NCI-H226 (cell line): ENCODE measurements at places on chromosomes 2 and 18.
A peak's percentile ranks its signal among the peaks of the same experiment; 100 is the strongest.

DNA sequence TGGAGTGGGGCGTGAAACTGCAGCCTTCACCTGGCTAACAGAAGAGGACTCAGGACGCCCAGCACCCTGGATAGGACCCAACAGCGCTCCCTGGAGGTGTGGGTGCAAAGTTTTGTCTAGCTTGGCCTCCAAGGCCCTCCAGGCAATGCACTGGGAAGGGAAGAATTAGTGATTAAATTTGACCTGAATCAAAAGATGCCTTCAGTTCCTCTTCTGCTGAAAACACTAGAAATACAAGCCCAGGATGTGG lies 779 bp upstream of the TRIB2 start:
- DNase-seq = peak; percentile 47

GRCh38 chr2:181393472-181393871 lies 63.7 kb upstream of the ITGA4 start:
- DNase-seq = peak; percentile 56

DNA sequence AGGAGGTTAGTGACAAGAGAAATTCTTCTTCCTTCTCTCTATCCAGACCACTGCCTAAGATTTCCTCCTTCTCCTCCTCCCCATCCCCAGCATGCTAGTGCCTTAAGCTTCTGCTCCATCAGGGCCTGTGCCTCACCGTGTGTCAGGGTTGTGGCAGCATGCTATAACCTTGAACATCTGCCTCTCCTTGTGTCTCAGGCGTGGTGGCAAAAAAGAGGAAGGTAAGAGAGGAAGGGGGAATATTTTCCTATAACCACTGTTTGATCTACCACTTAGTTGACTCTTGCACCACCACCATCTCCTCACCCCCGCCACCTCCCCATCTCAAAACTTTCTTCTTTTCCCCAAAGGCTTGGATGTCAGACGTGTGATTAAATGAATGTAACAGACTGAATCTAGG lies 38.3 kb upstream of the PEX13 start:
- no peak for DNase-seq

GRCh38 chr2:119438128-119438656 lies 6.5 kb downstream of the TMEM37 start:
- no peak for DNase-seq

DNA sequence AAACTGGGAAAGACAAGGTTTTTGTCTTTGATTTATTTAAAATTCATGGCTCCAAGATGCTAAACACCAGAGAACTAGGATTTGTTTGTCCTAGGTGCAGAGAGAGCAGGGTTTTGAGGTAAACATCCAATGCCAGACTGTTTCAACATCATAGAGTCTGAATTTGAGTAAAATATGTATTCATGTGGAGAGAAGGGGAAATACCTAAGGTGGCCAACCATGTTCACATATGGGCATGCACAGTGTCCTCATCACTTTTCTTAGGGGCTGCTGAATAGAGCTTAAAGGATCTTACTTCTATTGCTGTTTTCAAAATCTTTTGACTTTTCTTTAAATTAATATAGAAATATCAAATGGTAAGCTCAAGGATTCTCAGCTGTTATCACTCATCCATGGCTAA lies 287.0 kb upstream of the CCDC68 start:
- DNase-seq = no peak

GRCh38 chr18:31176531-31176930 lies 13.9 kb upstream of the DSC1 start:
- DNase-seq = peak; percentile 4

DNA sequence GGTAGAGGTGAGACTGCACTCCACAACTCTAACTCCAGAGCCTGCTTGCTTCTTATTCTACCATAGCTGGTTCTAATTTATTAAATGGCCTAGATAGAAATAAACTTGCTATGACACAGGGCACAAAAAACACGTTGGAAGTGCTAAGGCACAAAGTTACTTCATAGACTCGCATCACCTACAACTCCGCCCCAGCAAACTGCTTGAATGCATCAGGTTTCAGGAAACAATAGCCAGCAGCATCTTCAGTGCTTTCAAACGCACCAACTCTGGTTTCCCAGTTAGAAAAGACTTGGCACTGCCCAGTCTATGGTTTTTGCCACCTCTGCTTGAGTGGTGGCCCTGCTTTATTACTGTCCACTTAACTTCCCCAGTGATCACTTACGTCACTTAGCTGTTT lies 142.6 kb downstream of the RIF1 start:
- DNase-seq = no peak

DNA sequence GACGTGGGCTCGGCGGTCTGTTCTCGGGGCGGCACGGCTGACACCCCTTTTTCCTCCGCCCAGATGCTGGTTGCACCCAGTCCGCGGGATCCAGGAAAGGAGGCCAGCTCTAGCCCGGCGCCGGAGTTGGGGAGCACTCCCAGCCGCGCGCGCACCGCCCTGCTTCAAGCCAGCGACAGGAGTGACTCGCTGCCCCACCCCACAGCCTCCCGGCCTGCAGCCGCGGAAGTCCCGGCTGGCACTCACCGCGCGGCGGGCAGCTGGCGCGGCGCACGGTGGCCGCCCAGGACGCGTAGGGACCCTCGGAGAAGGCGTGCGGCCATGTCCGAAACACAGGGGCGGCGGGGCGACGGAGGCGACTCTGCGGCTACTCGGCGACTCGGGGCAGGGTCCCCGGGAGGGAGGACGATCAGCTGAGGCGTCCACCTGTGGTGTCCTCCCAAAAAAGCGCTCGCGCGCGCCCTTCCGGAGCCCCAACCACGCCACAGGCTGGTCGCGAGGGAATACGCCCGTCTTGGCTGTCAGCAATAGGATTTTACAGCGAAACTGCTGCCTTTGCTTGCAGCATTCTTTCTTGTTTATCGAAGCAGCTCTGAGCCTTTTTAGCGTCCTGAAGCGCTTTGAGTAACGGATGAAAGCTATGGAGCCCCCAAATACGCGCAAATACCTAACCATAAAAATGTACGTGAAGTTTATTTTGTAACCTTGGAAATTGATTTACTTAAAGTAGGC lies at the start of gene ACADL:
Gene ACADL (minus strand): TSS at position 507 of the 732 bp plus-strand sequence. CDS start 184 bp downstream, at position 323.
- no peak for DNase-seq

DNA sequence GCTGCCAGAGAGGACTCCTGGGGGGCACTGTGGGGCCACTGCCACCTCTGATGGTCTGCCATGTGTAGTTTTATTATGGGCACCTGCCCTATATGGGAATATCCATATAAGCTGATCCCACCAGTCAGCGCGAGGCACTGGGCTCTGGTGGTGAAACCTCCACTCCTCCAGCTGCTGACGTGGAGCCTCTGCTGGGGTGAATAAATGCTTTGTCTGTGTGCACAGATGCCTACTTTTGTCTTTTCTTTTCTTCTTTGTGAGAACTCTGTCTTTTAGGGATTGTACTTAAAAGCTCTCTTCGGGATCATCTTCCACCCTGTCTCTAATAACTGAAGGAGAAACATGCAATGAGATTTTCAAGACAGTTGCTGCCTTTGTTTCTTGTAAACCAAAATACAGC lies 68.9 kb upstream of the NCK2 start:
- DNase-seq = no peak

DNA sequence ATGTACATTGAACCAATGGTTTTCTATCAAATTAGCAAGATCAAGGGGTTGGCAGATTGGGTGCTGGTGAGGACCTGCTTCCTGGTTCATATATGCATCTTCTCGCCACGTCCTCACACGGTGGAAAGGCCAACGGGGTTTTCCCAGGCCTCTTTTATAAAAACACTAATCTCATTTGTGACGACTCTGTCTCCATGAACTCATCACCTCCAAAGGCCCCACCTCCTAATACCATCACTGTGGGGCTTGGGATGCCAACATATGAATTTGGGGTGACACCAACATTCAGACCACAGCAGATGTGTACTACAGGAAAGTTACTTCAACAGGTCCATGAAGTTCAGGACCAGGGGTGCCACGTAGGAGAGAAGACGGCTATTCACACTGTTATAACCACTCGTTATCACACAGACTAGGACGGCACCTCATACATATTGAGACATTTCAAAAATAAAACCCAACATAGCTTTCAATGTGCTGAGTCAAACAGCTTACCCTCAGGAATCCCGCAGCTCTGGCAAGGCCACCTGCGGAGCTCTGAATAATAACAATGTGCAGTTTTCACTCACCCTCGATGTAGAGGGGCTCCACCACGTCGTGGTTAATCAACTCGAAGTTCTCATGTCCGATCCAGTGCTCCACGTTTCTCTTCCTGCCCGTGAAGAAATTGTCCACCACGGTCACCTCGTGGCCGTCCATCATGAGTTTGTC lies 49.3 kb downstream of the UXS1 start:
- no peak for DNase-seq

GRCh38 chr18:9109523-9109922 lies 7.0 kb downstream of the NDUFV2 start:
- no peak for DNase-seq

DNA sequence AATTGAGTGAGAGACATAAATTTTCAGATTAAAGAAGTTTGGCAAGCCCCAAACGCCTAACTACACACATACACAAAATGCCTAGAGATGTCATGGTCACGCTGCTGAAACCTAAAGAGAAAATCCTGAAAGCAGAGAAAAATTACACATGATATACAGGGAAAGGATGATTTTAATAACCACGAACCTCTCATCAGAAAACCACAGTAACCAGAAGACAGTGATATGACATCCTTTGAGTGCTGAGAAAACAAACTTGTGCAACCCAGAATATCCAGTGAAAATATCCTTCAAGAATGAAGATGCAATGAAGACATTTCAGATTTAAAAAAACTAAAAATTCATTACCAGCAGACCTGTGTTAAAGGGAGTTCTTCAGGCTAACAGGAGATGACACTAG lies 122.4 kb upstream of the LMAN1 start:
- DNase-seq = no peak

GRCh38 chr2:64019083-64019974 lies at the start of gene VPS54:
TSS of gene VPS54 (minus strand) at chr2:64019428. CDS start at chr2:63983999, 35,429 bp downstream.
- DNase-seq = peak; percentile 50

GRCh38 chr2:187377340-187377739 lies 70.7 kb downstream of the CALCRL start:
- no peak for DNase-seq

DNA sequence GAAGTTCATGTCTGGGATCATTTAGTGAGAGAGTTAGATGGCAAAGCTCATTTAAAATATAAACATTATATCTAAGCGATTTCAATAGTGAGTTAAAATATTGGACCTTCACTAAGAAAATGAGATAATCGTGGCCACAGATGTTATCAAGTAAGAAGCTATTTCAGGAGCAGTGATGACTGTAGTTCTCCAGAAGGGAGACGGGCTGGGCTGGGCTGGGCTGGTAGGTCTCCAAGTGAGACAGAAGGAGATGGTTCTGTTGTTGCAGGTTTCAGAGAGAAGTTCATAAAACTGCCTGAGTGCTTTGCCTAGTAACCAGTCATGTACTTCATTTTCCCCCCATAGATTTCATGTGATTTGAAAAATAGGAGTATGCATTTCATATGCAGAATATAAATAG lies 130.1 kb upstream of the DAPL1 start:
- peak; percentile 25 for DNase-seq

- DNase-seq = no peak
Measured at GRCh38 chr2:178331474-178332432, 119.2 kb downstream of the PRKRA start.

DNA sequence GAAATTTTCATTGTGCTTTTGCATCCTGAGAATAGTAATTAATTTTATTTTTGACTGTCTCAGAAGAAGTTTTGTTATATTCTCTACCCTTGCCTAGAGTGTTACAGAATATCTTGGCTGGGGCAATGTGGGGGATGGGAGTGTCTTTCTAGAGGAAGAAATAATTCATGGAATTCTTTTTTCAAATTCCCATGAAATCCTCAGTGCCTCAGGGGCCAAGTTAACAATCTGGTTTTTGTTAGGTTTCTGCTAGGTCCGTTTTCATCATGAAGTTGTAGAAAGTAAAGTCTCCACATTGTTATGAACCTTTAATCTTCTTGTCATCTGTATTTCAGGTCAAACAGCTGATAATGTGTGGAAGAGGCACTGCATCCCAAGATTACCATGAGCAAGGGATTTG lies 145.6 kb upstream of the GYPC start:
- DNase-seq = no peak

- DNase-seq = no peak
Measured at GRCh38 chr18:49794743-49795142, 18.6 kb downstream of the ACAA2 start.

DNA sequence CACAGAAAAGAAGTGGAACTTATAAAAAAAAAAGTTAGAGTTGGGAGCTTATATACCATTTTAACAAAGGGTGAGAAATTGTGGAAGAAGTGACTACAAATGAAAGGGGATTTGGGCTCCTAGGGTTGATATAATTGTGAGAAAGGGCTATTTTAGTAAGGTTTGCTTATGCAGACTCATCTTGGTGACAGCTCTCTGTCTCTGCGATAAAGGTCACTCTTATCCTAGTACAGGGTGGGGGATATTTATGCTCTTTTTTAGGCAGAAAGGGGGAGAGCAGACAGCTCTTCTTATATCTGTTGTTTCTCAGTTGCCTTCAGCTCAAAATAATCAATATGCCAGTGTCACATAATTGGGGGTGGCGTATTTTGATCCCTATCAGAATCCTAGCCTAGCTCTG lies 31.3 kb upstream of the CHMP1B start:
- no peak for DNase-seq

DNA sequence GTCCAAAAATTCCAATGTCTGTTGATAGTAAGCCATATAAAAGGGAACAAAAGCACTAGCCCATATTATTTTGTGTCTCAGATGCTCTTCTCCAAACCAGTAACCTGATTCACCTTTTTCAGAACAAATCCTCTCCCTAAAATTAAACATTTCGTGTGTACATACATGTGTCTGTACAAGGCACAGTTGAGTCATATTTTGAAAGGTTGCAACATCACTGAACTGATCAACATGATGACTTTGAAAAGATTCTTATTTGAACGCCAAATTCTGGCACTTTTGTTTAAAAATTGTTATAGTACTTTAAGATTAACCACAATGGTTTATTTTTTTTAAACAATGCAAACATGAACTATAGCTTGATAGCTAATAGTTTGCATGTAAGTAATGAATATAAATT lies 102.5 kb downstream of the RIT2 start:
- DNase-seq = no peak

GRCh38 chr18:46761059-46761769 lies 4.4 kb upstream of the ST8SIA5 start:
- DNase-seq = no peak

DNA sequence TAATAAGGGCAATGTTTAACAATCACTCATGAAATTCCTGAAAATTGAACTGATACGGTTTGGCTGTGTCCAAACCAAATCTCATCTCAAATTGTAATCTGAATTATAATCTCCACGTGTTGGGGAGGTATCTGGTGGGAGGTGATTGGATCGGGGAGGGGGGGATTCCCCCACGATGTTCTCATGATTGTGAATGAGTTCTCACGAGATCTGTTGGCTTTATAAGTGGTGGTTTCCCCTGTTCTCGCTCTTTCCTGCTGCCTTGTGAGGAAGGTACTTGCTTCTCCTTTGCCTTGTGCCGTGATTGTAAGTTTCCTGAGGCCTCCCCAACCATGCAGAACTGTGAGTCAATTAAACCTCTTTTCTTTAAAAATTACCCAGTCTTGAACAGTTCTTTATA lies 34.0 kb upstream of the SKOR2 start:
- DNase-seq = no peak
